Fibroblast of skin of left biceps (primary cell): ENCODE measurements at places on chromosomes 12 and 14.

- DNase-seq = no peak
Observed at GRCh38 chr12:6635856-6636531, at the start of gene LPAR5. Gene LPAR5, minus strand, starts transcription at chr12:6635959. Its CDS starts 14,711 bp downstream, at chr12:6621248.

- DNase-seq = no peak
Observed at GRCh38 chr12:24714237-24714636, 234.7 kb downstream of the BCAT1 start.

GRCh38 chr12:127245009-127245408, 1022.0 kb upstream of the TMEM132C start:
- DNase-seq = no peak

DNA sequence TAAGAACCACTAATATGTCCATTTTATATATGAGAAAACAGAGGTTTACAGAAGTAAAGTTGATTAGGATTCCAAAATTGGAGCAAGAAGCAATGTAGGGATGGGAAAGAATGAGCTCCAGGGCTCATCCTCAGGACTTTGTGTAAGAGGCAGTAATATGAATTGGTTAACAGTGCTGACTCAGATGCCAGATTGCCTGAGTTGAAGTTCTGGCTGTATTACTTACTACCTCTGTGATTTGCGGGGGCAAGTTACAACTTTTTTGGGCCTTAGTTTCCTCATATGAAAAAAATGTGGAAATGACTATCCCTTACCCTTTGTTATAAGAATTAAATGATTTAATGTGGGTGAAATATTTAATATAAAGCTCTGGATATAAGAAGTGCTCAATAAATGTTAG, 35.1 kb upstream of the PPP2R5E start:
- DNase-seq = no peak

- no peak for DNase-seq
Observed at GRCh38 chr14:91244501-91244901, at the start of gene GPR68. Gene GPR68, minus strand, starts transcription at chr14:91244704. Its CDS starts 9,654 bp downstream, at chr14:91235050.

DNA sequence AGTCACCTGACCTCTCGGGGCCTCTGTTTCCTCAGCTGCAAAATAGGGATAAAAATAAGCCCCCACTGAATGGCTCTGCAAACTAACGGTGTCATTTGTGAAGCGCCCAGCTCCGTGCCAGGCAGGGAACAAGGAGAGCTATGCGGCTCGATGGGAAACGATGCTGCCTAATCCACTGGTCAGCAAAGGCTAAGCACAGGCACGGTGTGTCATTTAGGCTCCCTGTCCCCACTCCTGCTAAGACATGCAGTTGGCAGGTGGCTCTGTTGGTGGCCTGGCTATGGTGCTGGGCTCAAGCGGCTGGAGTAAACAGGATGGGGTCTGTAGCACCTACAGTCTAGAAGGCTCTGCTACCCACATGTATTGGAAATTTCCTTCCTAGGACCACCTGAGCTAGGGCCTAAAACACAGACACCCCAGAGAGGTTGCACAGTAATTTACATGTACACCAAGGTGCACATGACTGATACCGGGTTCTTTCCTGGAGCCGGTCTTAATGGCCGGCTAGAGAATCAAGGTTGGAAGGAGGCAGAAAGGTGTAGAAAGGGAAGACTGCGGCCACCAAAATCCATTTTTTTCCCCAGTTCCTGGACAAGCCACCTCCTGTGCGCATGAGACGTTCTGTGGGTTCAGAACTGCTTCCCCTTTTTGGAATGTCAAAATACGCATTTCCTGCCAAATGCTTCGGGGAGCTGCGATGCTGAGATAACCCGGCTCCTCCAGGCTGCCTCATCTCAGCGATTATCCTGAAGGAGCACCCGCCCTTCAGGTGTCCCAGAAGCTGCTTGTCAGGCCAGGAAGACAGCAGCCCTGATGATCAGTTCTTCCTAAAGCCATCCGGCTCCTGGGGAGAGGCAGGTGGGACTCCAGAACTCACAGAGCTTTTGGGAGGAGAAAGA, 1.0 kb downstream of the CACNA2D4 start:
- DNase-seq = no peak

DNA sequence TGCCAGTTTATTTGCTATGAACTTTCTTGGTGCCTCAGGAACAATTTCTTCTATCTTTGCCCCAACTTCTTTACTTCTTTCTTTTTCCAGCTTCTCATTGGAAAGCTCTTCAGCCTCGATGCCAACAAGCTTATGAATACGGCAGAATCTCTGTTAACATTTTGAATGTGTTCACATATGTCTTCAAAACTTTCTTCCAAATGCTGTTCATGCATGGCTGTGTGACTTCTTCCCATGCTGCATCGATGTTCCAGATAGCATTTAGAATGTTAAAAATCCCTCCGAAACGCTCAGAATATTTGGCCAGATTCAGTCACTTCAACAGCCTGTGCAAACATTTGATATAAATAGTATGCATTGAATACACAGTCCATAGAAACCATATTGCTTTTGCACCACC, 247.8 kb upstream of the ARID2 start:
- no peak for DNase-seq

DNA sequence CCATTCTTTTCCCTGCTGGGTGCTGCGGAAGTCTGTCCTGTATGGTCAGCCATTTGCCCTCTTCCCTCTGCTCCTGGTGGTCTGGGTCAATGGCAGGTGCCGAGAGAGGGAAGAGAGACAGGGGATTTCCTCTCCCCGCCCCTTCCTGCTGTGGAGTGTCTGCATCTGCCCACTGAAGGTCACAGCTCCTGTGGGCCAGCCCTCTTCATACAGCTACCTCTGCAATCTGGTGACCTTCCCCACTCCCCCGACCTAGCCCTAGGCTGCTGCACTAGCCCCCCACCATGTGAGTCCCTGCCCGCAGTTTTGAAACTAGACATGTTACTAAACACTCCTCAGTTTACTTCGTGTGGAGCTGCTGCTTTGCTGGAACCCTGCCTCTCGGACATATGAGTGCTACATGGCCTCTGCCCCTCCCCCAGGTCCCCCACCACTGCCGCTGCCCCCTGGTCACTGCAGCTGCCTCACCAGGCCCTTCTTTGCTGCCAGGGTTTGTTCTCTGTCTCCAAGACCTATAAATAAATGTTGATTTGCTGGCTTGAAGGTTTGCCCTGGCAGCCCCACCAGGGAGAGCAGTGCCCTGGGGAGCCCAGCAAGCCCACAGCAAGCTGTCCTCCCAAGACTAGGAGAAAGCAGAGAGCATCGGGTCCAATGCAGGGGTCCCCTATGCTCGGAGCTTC, 102.9 kb downstream of the DPF3 start:
- DNase-seq = no peak

DNA sequence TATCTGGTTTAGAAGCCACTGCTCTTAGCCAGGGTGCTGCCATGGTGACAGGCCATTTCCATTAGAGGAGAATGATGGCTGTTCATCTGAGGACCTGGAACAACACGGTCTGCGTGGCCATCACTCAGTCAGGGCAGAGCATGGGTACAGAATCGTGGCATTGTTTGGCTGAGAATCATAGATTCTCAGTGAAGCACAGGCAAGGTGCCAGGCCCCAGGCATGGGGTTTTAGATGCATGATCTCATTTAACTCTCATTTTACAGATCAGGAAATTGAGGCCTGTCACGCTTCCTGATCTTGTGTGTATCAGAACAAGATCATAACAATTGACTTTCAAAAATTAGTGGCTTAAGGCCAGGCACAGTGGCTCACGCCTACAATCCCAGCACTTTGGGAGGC, 26.8 kb upstream of the IRF2BPL start:
- DNase-seq = no peak

DNA sequence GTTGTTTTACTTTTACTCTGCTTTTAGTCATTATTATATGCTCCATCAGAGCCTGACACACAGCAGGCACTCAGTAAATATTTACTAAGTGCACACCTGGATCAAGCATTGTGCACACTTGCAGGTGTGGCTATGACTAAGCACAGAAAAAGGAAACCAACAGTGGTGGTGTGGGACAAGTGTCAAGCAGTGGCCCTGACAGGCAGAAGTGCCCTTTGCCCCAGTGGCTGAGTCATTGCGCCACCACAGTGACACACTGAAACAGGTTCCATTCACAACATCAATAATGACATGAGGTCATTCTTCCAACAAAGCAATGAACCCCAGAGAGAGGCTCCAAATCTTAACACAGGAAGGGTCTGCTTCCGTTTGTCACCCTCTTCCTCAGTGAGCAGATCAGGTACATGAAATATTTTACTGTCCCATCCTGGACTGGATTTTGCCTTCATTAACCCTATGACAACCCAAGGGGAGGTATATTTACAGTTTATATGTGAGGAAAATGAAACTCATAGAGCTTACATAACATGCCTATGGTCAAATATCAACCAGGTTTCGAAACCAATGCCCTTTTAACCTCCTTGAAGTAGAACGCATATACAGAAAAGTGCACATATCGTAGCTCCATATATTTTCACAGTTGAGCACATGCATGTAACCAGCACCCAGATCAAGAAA, 82.6 kb upstream of the GTF2A1 start:
- DNase-seq = no peak

DNA sequence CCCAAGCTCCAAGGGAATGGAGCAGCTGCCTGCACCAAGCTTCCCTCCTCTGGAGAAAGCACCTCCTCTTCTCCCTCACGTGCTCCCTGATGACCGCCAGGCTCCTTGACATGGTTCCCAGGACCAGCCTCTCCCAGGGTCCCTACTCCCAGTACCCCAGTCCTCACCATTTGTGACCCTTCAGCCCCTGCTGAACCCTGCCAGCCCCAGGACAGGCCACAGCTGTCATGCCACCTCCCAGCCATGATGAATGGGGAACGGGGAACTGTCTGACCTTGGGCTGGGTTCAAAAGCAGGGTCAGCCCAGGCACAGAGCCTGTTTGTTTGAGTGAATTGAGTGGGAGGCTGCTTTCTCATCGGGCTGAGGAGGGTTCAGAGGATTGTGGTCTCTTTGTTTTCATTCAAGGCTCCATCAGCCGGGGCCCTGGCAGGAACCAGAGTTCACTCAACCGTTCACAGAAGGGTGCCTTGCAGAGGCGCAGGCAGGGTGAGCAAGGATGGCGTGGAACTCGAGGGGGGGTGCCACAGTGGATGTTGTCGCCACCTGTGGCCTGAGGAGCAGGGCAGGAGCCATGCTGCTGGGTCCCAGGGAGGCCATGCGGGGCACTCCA, 344.5 kb upstream of the SFSWAP start:
- no peak for DNase-seq

- no peak for DNase-seq
Observed at GRCh38 chr12:47551426-47551851, 154.4 kb downstream of the RPAP3 start.

DNA sequence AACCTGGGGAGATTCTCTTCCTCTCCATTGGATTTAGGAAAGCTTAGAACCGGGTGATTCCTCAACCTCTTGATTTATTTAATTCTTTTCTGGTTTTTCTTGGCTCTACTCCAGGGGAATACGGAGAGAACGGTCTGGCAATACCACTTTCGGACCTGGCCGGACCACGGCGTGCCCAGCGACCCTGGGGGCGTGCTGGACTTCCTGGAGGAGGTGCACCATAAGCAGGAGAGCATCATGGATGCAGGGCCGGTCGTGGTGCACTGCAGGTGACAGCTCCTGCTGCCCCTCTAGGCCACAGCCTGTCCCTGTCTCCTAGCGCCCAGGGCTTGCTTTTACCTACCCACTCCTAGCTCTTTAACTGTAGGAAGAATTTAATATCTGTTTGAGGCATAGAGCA, 67.6 kb downstream of the PTPN11 start:
- DNase-seq = no peak

DNA sequence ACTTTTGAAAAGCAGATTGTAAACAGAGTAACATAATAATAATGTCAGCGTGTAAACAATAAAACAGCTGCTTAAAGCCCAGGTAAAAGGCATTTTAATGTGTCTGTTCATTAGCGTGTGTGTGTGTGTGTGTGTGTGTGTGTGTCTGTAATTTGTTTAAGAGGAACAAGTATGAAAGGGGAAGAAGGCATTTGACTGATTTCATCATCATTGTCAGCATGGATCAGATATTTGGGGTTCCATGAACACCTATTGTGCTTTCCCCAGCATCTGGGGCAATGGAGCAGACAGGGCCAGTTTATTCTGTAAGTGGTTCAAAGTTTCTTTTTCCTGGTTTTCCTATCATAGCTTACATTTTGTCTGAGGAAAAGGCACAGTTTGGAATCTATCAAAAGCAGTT, 28.9 kb downstream of the SLC25A21 start:
- no peak for DNase-seq

- DNase-seq = no peak
Observed at GRCh38 chr12:124861492-124861891, 2.2 kb downstream of the SCARB1 start.

GRCh38 chr12:109153821-109154441, 37.5 kb downstream of the ACACB start:
- no peak for DNase-seq

DNA sequence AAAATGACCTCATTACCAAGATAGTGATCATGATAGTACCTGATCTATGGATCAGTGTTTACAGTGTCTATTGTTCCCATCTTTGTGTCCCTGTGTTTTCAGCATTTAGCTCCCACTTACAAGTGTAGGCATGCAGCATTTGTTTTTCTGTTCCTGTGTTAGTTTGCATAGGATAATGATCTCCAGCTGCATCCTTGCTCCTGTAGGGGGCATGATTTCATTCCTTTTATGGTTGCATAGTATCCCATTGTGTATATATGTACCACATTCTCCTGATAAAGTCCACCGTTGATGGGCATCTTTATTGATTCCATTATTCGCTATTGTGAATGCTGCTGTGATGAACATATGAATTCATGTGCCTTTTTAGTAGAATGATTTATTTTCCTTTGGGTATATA, 215.4 kb upstream of the NAV3 start:
- no peak for DNase-seq

GRCh38 chr14:97156705-97157104, 359.5 kb downstream of the VRK1 start:
- no peak for DNase-seq

DNA sequence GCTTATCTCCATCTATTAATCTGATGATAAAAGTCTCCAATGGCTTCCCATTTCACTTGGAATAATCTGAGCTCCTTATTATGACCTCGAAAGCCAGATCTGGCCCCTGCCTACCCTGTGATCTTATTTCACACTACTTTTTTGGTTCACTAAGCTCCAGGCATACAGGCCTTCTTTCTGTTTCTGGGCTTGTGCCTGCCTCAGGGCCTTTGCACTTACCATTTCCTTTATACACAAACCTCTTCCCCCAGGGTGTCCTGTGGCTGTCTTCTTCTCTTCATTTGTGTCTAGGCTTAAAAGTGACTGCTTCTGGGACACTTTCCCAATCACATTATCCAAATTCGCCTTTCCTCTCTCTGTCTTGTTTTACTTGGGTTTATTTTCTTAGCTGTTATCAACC, 478.8 kb downstream of the LRIG3 start:
- no peak for DNase-seq

DNA sequence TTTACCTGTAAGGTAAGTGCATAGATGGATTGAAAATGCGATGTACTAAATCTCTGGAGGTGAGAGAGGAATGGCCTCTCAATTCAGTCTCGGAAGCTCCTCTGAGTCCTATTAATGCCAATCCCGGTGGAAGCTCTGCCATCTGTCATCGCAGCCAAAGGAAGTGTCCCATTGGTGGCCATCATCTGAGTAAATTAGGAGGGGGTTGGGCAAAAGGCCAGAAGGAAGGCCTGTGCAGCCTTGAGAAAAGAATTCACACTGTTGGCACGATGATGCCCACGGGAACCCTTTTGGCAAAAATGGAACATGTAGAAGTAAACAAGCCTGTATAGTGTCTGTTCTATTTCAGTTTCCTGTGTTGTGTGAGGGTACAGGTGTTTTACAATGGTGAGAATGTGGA, 494.8 kb downstream of the NELL2 start:
- DNase-seq = no peak

- DNase-seq = no peak
Observed at GRCh38 chr14:63848890-63849289, 3.9 kb upstream of the SYNE2 start.

GRCh38 chr14:68548194-68549076, 244.4 kb downstream of the ZFP36L1 start:
- DNase-seq = peak; percentile 94
